ENCODE measurements at places on chromosomes 6 and 20.
A peak's percentile ranks its signal among the peaks of the same experiment; 100 is the strongest.

- DNase-seq, result no peak
- H3K4me1 ChIP-seq, result no peaks in the 10 kb centered on the region
- H3K36me3 ChIP-seq, result no peaks in the 10 kb centered on the region
- H3K27me3 ChIP-seq, result peaks cover 26% of the 10 kb centered on the region
- H3K4me3 ChIP-seq, result no peak overlapping the region
- H3K27ac ChIP-seq, result no peak overlapping the region
Observed at GRCh38 chr20:15578113-15578512, 995.1 kb downstream of the KIF16B start.

DNA sequence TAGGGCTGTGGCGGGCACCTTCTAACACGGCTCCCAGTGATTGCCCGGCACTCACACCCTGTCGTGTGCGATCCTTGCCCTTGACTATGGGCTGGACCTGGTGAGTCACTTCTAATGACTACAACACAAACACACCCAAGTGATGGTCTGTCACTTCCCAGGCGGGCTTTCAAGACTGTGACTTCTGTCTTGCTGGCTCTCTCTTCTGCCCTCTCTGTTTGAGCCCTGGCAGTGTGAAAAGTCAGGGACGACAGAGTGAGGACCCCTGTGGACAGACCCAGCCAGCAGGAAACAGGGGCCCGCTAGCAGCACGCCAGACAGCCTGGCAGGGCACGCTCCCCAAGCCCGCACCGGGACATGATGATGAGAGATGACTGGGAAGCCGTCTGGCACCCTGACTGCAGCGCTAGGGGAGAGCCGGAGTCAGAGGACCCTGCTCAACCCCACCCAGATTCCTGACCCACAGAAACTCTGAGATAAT lies 43.0 kb downstream of the KIF16B start:
- no peak for DNase-seq
- no peak overlapping the region for H3K27ac ChIP-seq
- H3K4me1 ChIP-seq, result peaks cover 11% of the 10 kb centered on the region
- H3K4me3 ChIP-seq, result no peak overlapping the region
- H3K27me3 ChIP-seq, result no peaks in the 10 kb centered on the region
- H3K36me3 ChIP-seq, result peaks cover 20% of the 10 kb centered on the region

DNA sequence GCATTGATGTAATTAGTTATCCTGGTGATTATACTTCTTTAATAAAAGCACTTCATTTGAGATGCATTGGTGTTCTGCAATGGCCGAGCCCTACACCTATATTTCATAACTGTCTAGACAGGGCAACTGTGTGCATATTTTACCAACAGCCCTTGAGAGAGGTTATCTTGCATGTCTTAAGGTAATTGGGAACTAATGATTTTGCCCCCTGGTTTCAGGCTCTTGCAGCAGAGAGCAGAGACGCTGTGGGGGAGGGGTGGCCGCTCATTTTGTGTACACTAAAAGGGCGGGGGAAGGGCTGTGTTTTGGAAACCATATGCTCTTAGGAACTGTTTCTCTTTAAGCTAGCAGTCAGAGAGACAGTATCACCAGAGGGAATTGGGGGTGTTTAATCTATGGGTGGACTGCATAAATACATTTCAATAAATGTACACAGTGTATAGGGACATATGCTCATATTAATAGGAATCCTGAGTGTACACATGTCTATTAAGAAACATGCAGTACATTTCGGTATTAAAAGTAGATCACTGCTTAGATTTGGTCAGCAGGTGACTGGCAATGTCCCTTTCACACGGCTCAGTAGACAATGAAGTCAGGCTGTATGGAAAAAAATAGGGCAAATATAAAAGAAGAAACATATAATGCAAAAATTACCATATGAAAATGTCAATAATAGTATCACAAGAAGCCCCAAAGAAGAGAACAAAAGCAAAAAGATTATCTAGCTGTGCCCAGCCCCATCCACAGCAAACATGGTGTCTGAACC lies 402.9 kb upstream of the CITED2 start:
- H3K27me3 ChIP-seq, result peaks cover 7% of the 10 kb centered on the region
- no peak overlapping the region for H3K4me3 ChIP-seq
- no peak overlapping the region for H3K27ac ChIP-seq
- H3K4me1 ChIP-seq, result no peaks in the 10 kb centered on the region
- no peaks in the 10 kb centered on the region for H3K36me3 ChIP-seq

- peaks cover 33% of the 10 kb centered on the region for H3K36me3 ChIP-seq
- no peak for DNase-seq
- H3K4me1 ChIP-seq, result peaks cover 28% of the 10 kb centered on the region
- no peak overlapping the region for H3K27ac ChIP-seq
- H3K4me3 ChIP-seq, result no peak overlapping the region
- H3K27me3 ChIP-seq, result no peaks in the 10 kb centered on the region
Observed at GRCh38 chr6:34650823-34651222, 45.7 kb downstream of the ILRUN start.

GRCh38 chr6:40438246-40438887 lies 148.8 kb downstream of the LRFN2 start:
- DNase-seq, result no peak
- H3K4me3 ChIP-seq, result no peak overlapping the region
- no peaks in the 10 kb centered on the region for H3K36me3 ChIP-seq
- H3K27me3 ChIP-seq, result no peaks in the 10 kb centered on the region
- H3K4me1 ChIP-seq, result no peaks in the 10 kb centered on the region

DNA sequence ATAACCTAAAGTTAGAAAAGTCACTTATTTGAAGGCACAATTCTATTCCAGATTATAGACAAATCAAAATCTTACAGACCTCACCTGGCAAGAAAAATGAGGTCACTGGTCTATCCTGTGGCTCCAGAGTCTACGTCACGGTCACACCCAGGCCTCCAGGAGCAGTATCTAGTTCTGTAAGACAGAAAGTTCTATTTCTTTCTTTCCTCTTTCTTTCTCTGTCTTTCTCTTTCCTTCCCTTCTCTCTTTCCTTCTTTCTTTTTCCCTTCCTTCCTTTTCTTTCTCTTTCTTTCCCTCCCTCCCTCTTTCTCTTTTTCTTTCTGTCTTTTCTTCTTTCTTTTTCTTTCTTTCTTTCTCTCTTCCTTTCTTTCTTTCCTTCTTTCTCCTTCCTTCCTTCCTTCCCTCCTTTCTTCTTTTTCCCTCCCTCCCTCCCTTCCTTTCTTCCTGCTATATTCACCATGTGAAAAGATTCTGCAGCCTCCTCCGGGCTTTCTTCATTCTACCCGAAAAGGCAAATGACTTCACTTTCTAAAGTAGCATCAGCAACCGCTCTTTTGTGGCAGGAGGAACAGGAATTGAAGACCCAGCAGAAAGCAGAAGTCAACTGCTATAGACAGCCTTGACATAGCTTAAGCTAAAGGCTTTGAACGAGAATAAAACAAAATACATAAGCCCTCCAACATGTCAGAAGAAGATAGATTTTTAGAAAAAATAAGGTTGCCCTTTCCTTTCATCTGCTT lies 83.9 kb upstream of the SIRPG start:
- no peak for DNase-seq
- H3K27me3 ChIP-seq, result peaks cover 29% of the 10 kb centered on the region
- peak overlapping the region; percentile 78 for H3K27ac ChIP-seq
- no peak overlapping the region for H3K4me3 ChIP-seq
- H3K36me3 ChIP-seq, result no peaks in the 10 kb centered on the region

- peaks cover 40% of the 10 kb centered on the region for H3K27me3 ChIP-seq
- peaks cover 3% of the 10 kb centered on the region for H3K36me3 ChIP-seq
- DNase-seq, result no peak
- peaks cover 15% of the 10 kb centered on the region for H3K4me1 ChIP-seq
- no peak overlapping the region for H3K4me3 ChIP-seq
- no peak overlapping the region for H3K27ac ChIP-seq
Observed at GRCh38 chr20:19750101-19750606, 7.9 kb upstream of the RIN2 start.

- peaks cover 11% of the 10 kb centered on the region for H3K4me1 ChIP-seq
- H3K27me3 ChIP-seq, result peaks cover 17% of the 10 kb centered on the region
- H3K4me3 ChIP-seq, result no peak overlapping the region
- DNase-seq, result no peak
Observed at GRCh38 chr20:4604580-4604979, 117.1 kb upstream of the PRND start.

DNA sequence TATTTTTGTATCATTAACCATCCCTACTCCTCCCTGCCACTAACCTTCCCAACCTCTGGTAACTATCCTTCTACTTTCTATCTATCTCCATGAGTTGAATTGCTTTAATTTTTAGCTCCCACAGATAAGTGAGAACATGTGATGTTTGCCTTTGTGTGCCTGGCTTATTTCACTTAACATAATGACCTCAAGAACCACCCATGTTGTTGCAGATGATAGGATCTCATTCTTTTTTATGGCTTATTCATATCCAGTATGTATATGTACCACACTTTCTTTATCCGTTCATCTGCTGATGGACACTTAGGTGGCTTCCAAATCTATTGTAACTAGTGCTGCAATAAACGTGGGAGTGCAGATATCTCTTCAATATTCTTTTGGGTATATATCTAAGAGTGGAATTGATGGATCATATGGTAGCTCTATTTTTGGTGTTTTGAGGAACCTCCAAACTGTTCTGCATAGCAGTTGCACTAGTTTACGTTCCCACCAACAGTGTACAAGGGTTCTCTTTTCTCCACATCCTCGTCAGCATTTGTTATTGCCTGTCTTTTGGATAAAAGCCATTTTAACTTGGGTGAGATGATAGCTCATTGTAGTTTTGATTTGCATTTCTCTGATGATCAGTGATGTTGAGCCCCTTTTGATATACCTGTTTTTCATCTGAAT lies 201.4 kb downstream of the ARHGAP18 start:
- no peak overlapping the region for H3K27ac ChIP-seq
- DNase-seq, result no peak
- no peaks in the 10 kb centered on the region for H3K27me3 ChIP-seq
- no peak overlapping the region for H3K4me3 ChIP-seq

- peaks cover 29% of the 10 kb centered on the region for H3K4me1 ChIP-seq
- peaks cover 7% of the 10 kb centered on the region for H3K36me3 ChIP-seq
- no peak overlapping the region for H3K4me3 ChIP-seq
- DNase-seq, result no peak
- no peaks in the 10 kb centered on the region for H3K27me3 ChIP-seq
Observed at GRCh38 chr6:109059153-109059552, 35.5 kb downstream of the SESN1 start.

DNA sequence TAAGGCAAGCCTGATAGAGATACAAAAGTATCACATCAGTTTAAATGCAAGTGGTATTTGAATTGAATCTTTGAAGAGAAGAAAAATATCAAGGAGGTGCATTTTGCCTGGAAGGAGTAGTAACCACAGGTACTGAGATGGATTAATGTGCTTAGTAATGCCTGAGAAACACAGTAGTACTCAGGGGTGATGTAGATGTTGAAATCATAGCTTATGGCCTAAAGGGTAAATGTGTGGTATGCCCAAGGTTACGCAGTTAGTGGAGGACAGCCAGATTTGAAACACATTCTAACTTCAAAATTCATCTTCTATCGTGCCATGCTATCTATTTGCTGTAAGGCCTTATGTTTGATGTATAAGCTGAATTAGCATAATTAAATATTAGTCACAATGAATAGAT lies 55.9 kb downstream of the STXBP5 start:
- no peaks in the 10 kb centered on the region for H3K4me1 ChIP-seq
- no peak for DNase-seq
- H3K27me3 ChIP-seq, result no peaks in the 10 kb centered on the region
- no peak overlapping the region for H3K27ac ChIP-seq
- H3K36me3 ChIP-seq, result peaks cover 2% of the 10 kb centered on the region

DNA sequence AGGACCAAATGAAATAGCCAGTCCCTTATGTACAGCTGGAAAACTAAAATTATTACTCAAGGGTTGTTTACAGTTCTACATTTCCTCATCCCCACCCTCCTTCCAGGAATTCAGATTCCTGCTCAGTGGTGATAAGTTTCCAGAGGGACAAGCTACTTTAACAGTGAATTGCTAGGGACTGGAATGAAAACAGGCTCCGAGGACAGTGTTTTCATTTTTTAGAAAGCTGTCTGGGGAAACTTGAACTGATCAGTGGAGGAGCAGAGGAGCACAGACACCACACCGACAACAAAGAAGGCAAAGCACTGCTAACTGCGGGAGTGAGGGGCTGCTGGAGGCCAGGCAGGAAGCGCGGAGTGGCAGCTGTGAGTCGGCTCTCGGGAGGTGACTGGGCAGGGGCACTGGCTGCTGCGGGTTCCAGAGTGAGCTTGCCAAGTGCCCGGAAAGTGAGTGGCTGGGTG lies 322.2 kb downstream of the ESR1 start:
- DNase-seq, result no peak
- H3K4me1 ChIP-seq, result peaks cover 2% of the 10 kb centered on the region
- H3K27ac ChIP-seq, result no peak overlapping the region

GRCh38 chr6:153957394-153957793 lies 81.6 kb upstream of the OPRM1 start:
- peaks cover 7% of the 10 kb centered on the region for H3K4me1 ChIP-seq
- DNase-seq, result no peak
- H3K27me3 ChIP-seq, result no peaks in the 10 kb centered on the region
- no peak overlapping the region for H3K27ac ChIP-seq

DNA sequence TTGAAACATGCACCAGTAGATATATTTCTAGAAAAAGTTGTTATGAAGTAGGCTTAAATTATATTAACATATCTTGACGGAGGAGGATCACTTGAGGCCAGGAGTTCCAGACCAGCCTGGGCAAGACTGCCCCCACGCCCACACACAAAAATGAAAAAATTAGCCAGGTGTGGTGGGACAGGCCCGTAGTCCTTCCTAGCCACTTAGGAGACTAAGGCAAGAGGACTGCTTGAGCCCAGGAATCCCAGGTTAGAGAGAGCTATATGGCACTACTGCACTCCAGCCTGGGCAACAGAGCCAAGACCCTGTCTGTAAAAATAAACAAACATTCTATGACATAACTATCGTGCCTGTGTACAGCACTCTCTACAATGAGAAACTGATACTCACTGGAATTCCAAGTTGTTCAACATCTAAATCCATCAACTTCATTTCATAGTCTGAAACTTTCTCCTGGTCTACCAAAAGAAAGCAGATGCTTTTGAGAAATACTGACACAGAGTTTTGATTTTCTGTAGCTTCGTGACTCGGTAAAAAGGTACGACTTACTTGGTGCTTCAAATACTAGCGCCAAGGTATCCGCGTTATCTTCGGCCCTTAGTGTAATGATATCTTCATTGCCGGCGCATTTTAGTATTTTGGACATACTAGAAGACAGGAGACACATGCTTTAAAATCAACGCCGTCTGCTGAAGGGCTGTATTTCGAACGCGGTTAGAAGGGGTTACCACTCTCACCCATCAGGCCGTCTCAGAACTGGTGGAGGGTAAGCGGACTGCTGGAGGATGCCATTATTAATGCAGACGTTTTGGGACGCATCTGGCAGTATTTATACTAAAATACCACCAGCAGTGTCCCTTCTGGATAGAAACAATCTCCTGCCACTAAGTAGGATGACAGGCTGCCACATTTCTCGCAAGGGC lies 1.3 kb downstream of the PCNA start:
- peaks cover 10% of the 10 kb centered on the region for H3K4me1 ChIP-seq
- H3K27me3 ChIP-seq, result no peaks in the 10 kb centered on the region
- DNase-seq, result no peak
- H3K4me3 ChIP-seq, result peak overlapping the region; percentile 97
- peaks cover 29% of the 10 kb centered on the region for H3K36me3 ChIP-seq
- H3K27ac ChIP-seq, result peak overlapping the region; percentile 97

- no peaks in the 10 kb centered on the region for H3K36me3 ChIP-seq
- DNase-seq, result no peak
- peaks cover 9% of the 10 kb centered on the region for H3K27me3 ChIP-seq
- H3K27ac ChIP-seq, result no peak overlapping the region
- H3K4me3 ChIP-seq, result no peak overlapping the region
Observed at GRCh38 chr6:105526225-105526872, 123.5 kb upstream of the PREP start.

- no peak overlapping the region for H3K4me3 ChIP-seq
- no peaks in the 10 kb centered on the region for H3K27me3 ChIP-seq
- peaks cover 49% of the 10 kb centered on the region for H3K36me3 ChIP-seq
- DNase-seq, result no peak
- peaks cover 38% of the 10 kb centered on the region for H3K4me1 ChIP-seq
Observed at GRCh38 chr20:50584687-50585086, 74.5 kb downstream of the PTPN1 start.
